ENCODE measurements at places on chromosomes 6 and 20.
A peak's percentile ranks its signal among the peaks of the same experiment; 100 is the strongest.

DNA sequence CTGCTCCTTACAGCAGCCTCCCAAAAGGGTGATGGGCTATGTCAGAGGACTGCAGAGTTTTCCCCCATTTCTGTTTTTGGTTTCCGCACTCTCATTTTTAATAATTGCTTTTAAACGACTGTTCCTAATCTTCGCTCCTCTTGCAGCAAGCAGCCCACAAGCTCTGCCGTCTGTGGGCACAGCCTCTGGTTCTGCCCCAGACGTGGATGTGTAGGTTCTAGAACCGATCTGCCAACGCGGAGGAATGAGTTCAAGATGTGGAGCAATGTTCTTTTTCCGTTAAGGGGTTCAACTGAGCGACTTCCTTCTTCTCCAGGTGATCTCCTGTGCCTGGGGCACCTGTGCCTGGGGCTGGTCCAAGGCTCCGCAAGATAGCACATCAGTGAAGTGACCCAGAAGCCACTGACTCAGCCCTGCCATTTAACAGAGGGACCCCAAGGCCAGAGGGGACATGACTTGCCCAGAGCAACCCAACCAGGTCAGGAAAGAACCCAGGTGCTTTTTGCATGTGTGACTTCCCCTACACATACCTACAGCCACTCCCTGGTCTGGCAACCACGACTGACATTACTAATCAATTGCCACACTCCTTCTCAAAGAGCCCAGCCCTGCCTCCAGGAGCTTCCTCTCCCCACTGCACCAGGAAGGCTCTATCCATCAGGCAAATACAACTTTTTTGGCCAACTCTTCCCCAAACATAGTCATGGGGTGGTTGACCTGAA lies 22.7 kb downstream of the PMEPA1 start:
- no peaks in the 10 kb centered on the region for H3K36me3 ChIP-seq
- H3K4me1 ChIP-seq, result peaks cover 55% of the 10 kb centered on the region
- H3K27ac ChIP-seq, result peak overlapping the region; percentile 0
- no peaks in the 10 kb centered on the region for H3K27me3 ChIP-seq
- H3K4me3 ChIP-seq, result no peak overlapping the region
- no peak for DNase-seq

GRCh38 chr6:142872376-142872775 lies 72.6 kb downstream of the HIVEP2 start:
- no peak for DNase-seq
- no peaks in the 10 kb centered on the region for H3K27me3 ChIP-seq
- H3K36me3 ChIP-seq, result no peaks in the 10 kb centered on the region
- H3K27ac ChIP-seq, result peak overlapping the region; percentile 77
- peaks cover 30% of the 10 kb centered on the region for H3K4me1 ChIP-seq
- no peak overlapping the region for H3K4me3 ChIP-seq

DNA sequence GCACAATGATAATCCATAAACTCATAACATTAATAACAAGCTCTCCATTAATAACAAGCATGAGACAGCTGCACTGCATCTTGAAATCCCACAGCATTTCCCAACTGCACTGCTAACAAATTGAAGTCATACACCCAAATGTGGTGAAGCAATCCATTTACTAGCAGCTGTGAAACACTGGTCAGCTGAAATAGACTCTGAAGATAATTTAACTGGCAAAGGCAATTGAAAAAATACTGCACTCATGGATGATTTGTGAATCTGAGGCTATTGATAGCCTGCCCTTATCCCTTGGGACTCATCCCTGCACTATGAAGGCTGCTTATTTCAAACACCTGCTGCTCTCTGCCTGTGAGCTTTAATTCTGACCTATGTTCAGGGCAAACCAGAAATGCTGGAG lies 49.1 kb upstream of the PLCB1 start:
- no peak overlapping the region for H3K4me3 ChIP-seq

GRCh38 chr6:158780988-158781691 lies 38.0 kb downstream of the EZR start:
- H3K4me1 ChIP-seq, result peaks cover 6% of the 10 kb centered on the region
- H3K36me3 ChIP-seq, result peaks cover 100% of the 10 kb centered on the region
- H3K4me3 ChIP-seq, result no peak overlapping the region
- H3K27me3 ChIP-seq, result no peaks in the 10 kb centered on the region

DNA sequence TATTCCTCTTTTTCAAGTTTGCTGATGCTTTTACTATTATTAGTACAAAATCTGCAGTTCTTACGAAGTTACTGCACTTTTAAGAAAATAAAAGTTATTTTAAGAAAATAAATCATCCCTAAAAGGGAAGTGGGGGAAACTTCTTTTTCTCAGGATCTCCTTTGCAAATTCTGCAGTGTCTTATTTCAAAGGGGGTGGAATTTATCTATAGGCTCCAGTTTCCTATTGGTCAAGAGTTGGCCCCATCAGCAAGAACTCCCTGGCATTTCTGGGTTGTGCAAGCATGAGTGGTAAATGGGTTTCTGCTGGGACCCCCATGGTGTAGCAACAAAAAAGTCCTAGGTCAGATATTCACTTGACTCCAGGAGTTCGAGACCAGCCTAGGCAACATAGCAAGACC lies 136.3 kb upstream of the PRDM1 start:
- DNase-seq, result no peak
- no peaks in the 10 kb centered on the region for H3K27me3 ChIP-seq
- no peaks in the 10 kb centered on the region for H3K4me1 ChIP-seq

DNA sequence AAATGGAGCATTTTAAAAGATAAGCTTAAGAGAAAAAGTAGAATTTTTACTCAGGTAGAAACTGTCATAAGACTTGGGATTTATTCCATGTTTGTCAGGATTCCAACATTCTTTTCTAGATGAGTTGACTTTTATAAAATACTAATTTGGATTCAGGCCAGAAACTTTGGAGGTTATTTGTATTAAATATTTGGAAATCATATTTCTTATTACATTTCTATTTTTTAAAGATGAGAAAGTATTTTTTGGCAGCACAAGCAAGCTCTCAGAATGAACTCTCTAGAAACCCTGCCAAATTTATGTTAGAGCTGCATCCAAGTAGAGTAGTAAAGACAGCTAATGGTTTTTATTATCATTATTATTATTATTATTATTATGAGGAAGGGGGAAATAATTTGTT lies 1014.9 kb upstream of the GJE1 start:
- H3K4me1 ChIP-seq, result no peaks in the 10 kb centered on the region
- DNase-seq, result no peak
- no peak overlapping the region for H3K4me3 ChIP-seq
- no peaks in the 10 kb centered on the region for H3K27me3 ChIP-seq

DNA sequence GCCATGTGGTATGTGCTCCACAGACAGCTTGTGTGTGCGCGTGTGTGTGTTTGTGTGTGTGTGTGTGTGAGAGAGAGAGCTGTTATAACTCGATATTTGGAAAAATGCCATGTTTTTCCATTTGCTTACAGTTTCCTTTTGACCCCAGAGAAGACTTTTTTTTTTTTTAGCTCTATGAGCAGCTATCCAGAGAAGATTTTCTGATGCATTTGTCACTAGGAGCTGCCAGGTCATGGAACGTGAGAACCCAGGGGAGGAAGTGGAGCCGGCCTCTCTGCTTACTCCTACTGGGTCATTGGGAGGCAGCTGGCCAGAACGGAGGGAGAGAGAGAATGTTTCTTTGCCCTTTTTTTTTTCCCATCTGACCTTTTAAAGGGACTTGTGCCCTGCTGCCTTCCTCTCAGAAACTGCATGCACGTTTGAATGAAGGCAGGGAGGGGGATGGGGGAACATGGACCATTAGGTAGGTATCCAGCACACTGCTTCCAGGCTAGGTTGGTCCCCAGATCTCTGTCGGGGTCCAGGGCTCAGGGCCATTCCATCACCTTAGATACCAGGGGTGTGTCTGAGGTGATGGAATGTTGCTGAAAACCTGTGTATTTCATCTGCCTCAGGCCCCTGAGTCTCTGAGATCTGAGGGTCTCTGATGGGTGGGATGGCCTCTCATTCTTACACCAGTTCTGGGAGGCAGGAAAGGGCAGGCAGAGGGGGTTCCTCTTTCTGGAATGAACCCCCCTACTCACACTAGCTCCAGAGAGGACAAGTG lies 11.2 kb upstream of the MRPS18A start:
- peaks cover 93% of the 10 kb centered on the region for H3K4me1 ChIP-seq
- H3K4me3 ChIP-seq, result no peak overlapping the region
- H3K27ac ChIP-seq, result peak overlapping the region; percentile 57
- H3K36me3 ChIP-seq, result no peaks in the 10 kb centered on the region
- no peak for DNase-seq

- DNase-seq, result no peak
- H3K4me1 ChIP-seq, result no peaks in the 10 kb centered on the region
- no peak overlapping the region for H3K4me3 ChIP-seq
Observed at GRCh38 chr20:38859070-38859690, 53.7 kb downstream of the PPP1R16B start.

GRCh38 chr6:89475634-89476033 lies 42.7 kb downstream of the ANKRD6 start:
- no peaks in the 10 kb centered on the region for H3K27me3 ChIP-seq
- no peak overlapping the region for H3K4me3 ChIP-seq
- H3K4me1 ChIP-seq, result peaks cover 23% of the 10 kb centered on the region
- H3K36me3 ChIP-seq, result no peaks in the 10 kb centered on the region
- DNase-seq, result no peak

DNA sequence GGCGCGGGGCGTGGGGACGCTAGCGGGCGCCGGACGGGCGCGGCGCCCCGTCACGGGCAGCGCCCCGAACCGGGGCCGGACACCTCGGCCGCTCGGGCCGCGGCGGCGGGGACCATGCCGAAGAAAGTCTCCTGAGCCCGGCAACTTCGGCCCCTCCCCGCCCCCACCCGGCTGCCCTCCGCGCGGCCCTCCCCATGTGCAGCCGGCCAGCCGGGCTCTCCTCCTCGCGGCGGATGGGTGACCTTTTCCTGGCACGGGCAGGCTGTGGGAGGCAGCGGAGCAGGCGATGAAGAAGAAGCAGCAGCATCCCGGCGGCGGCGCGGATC lies 278 bp downstream of the UST start:
- H3K4me1 ChIP-seq, result peaks cover 42% of the 10 kb centered on the region
- no peak for DNase-seq
- H3K27ac ChIP-seq, result peak overlapping the region; percentile 86

GRCh38 chr6:135030532-135031178 lies 24.0 kb downstream of the HBS1L start:
- H3K4me3 ChIP-seq, result no peak overlapping the region
- no peaks in the 10 kb centered on the region for H3K36me3 ChIP-seq
- H3K4me1 ChIP-seq, result no peaks in the 10 kb centered on the region
- H3K27me3 ChIP-seq, result no peaks in the 10 kb centered on the region
- H3K27ac ChIP-seq, result no peak overlapping the region

GRCh38 chr6:16129623-16130401 lies 926 bp downstream of the MYLIP start:
- peak overlapping the region; percentile 89 for H3K4me3 ChIP-seq
- no peaks in the 10 kb centered on the region for H3K36me3 ChIP-seq
- peak overlapping the region; percentile 99 for H3K27ac ChIP-seq
- no peaks in the 10 kb centered on the region for H3K27me3 ChIP-seq

- H3K36me3 ChIP-seq, result no peaks in the 10 kb centered on the region
- no peak overlapping the region for H3K4me3 ChIP-seq
- no peaks in the 10 kb centered on the region for H3K4me1 ChIP-seq
- H3K27me3 ChIP-seq, result no peaks in the 10 kb centered on the region
- no peak overlapping the region for H3K27ac ChIP-seq
Observed at GRCh38 chr6:119552021-119552420, 202.5 kb upstream of the MAN1A1 start.
